SHP77 treated with DMSO at 0.1 percent for 48 hours (cell line): ENCODE measurements at places on chromosomes 13 and 19.
A peak's percentile ranks its signal among the peaks of the same experiment; 100 is the strongest.

- no peak for DNase-seq
Measured at GRCh38 chr19:13652810-13653590, 111.3 kb upstream of the MRI1 start.

- no peak for DNase-seq
Measured at GRCh38 chr13:49740870-49741269, 49.6 kb upstream of the EBPL start.

- DNase-seq, result no peak
Measured at GRCh38 chr19:952049-952679, 26.3 kb downstream of the ARID3A start.

GRCh38 chr13:46721054-46721453 lies 75.9 kb downstream of the ESD start:
- no peak for DNase-seq

GRCh38 chr19:58352760-58353671 lies at the start of gene A1BG:
Gene A1BG, minus strand, starts transcription at chr19:58353492. Its CDS starts 55 bp downstream, at chr19:58353437.
- DNase-seq, result no peak

DNA sequence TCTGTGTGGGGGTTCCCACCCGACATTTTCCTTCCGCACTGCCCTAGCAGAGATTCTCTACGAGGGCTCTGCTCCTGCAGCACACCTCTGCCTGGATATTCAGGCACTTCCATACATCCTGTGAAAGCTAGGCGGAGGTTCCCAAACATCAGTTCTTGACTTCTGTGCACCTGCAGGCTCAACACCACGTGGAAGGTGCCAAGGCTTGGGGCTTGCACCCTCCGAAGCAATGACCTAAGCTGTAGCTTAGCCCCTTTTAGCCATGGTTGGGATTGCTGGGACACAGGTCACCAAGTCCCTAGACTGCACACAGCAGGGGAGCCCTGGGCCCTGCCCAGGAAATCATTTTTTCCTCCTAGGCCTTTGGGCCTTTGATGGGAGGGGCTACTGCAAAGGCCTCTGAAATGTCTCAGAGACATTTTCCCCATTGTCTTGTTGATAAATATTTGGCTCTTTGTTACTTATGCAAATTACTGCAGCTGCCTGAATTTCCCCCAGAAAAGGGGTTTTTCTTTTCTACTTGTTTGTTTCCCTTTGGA lies 1004.8 kb downstream of the OLFM4 start:
- no peak for DNase-seq

- no peak for DNase-seq
Measured at GRCh38 chr19:1278713-1279660, 3.7 kb downstream of the FAM174C start.

- no peak for DNase-seq
Measured at GRCh38 chr13:25581351-25581750, 209.6 kb downstream of the ATP8A2 start.

- no peak for DNase-seq
Measured at GRCh38 chr13:35225159-35225558, 251.3 kb downstream of the MAB21L1 start.

- no peak for DNase-seq
Measured at GRCh38 chr19:10226021-10226375, 5.1 kb downstream of the S1PR2 start.

GRCh38 chr13:93116809-93117208 lies 109.8 kb upstream of the GPC6 start:
- peak; percentile 60 for DNase-seq

DNA sequence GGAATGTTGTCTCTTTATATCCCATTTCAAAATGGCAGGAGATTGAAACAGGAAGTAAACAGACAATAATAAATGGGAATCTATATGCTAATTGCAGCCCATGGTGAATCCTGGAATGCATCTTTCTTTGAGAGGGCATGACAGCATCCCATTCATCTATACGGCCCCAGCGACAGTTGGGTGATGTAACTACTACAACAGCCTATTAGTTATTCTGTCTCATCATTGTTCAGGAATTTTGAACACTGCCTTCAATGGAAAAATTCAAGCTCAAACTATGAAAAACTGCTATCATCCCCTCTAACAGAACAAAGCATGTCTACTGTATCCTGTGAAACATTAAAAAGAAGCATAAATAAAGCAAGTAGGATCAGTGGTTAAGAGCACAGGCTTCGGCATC lies 262.1 kb downstream of the DCT start:
- DNase-seq, result no peak

- DNase-seq, result no peak
Measured at GRCh38 chr19:45125975-45126493, 33.1 kb downstream of the PPP1R37 start.

- DNase-seq, result no peak
Measured at GRCh38 chr19:16446724-16447368, 24.9 kb downstream of the EPS15L1 start.

DNA sequence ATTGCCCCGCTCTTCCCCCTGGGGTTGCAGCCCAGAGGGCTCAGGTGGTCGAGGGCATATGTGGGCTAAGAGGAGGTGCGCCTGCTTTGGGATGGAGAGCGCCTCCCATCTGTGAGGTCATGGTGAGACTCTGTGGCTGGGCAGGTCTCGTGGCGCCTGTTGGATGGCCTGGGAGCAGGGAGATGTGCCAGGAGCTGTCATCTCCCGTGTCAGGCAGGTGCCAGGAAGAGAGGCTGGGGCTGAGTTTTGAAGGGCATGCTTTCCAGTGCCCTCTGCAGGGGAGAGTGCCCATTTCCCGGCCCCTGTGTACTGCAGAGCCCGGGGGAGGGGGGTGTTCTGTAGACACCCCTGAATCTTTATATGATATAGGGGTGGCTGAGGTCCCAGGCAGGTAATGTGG lies 2.8 kb downstream of the WTIP start:
- DNase-seq, result no peak

- DNase-seq, result no peak
Measured at GRCh38 chr13:71590654-71591148, 276.3 kb downstream of the DACH1 start.
